Muscle of leg (tissue), 16 donors: ENCODE measurements at places on chromosomes 16 and 17. TPM values are rescaled to one million over a fixed set of nuclear protein-coding genes. Genes with fewer than 3 reads are reported as not detected.

KRTAP9-4 gene
- polyA plus RNA-seq, result not detected

RGS9 gene
- polyA plus RNA-seq, result 2.5 TPM

OR1F1 gene
- not detected for polyA plus RNA-seq

GNGT2 gene
- 1.4 TPM for polyA plus RNA-seq

SYNGR2 gene
- 103 TPM for polyA plus RNA-seq

ABCA3 gene
- 17.6 TPM for polyA plus RNA-seq

PRKCB gene
- 1.8 TPM for polyA plus RNA-seq

MEOX1 gene
- 6.9 TPM for polyA plus RNA-seq
